Colonic mucosa (tissue), 4 donors: ENCODE measurements at places on chromosomes 4 and X. TPM values are rescaled to one million over a fixed set of nuclear protein-coding genes. Genes with fewer than 3 reads are reported as not detected.

The DGKK gene
- total RNA-seq, result not detected

The SHROOM4 gene
- 3.3 TPM for total RNA-seq

The SLC49A3 gene
- 7.1 TPM for total RNA-seq

The JAKMIP1 gene
- total RNA-seq, result 0.19 TPM

The SPANXC gene
- not detected for total RNA-seq

The MAGEB17 gene
- not detected for total RNA-seq

The HDX gene
- 2.3 TPM for total RNA-seq

The IQSEC2 gene
- total RNA-seq, result 23.1 TPM

The RNF212 gene
- total RNA-seq, result 2.5 TPM

The CT45A2 gene
- total RNA-seq, result not detected

The ETDA gene
- total RNA-seq, result not detected

The PPEF2 gene
- total RNA-seq, result not detected

The PAGE1 gene
- total RNA-seq, result not detected

The FRG2 gene
- total RNA-seq, result not detected

The CCKAR gene
- total RNA-seq, result not detected

The NAP1L3 gene
- 1.4 TPM for total RNA-seq

The CASP3 gene
- total RNA-seq, result 57.9 TPM

The MAPK10 gene
- total RNA-seq, result 4.4 TPM

The ZMAT1 gene
- total RNA-seq, result 1.6 TPM

The TMEM31 gene
- not detected for total RNA-seq

The NWD2 gene
- 0.22 TPM for total RNA-seq

The HMGB3 gene
- 42.0 TPM for total RNA-seq

The KDR gene
- total RNA-seq, result 6.5 TPM
